CD4-positive, alpha-beta T cell treated with Interleukin-4 for 1 hour (primary cell): ENCODE measurements at places on chromosomes 12 and 14.

DNA sequence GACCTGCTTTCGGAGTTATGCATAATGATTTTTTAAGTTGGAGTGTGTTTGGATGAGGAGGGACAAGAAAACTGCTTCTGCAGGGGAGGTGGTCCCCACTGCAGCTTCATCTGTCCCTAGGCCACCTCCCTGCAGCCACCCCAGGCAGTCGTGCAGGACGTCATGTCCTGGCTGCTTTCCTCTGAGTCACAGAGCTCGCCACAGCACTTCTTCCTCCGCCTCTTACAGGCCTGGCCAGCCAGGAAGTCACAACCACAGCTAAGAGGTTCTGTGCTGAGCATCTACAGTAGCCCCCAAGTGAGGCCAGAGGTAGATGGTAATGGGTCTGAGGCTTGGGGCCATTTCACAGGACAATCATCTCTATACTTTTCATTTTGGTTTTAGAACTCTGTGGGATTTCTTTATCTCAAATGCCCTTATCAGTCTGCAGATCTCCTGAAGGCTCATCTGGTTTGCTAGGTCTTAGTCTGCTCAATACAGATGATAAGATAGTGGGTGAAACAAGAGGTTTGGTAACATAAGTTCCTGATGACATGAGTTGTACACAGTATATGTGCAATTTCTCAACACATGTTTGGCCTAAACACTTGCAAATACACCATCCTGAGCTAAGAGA is 106.4 kb downstream of the ARF6 start:
- peak; percentile 81 for DNase-seq

DNA sequence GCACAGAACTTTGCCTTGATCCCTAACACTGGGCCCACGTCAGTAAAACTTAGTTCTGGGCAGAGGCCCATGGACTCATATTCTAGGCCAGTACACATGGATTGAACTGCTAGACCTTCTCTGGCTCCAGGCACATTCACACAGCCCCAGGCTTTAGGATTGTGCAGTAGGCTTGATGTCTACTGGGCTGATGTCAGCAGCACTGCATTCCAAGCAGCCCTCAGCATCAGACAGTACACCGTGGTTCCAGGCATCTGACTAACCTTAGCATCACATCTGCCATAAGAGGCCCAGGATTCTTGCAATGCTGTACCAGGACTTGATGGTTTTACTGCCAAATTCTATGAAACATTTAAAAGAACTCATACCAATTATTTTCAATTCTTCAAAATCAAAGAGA is 301.9 kb downstream of the CCER1 start:
- DNase-seq, result no peak

DNA sequence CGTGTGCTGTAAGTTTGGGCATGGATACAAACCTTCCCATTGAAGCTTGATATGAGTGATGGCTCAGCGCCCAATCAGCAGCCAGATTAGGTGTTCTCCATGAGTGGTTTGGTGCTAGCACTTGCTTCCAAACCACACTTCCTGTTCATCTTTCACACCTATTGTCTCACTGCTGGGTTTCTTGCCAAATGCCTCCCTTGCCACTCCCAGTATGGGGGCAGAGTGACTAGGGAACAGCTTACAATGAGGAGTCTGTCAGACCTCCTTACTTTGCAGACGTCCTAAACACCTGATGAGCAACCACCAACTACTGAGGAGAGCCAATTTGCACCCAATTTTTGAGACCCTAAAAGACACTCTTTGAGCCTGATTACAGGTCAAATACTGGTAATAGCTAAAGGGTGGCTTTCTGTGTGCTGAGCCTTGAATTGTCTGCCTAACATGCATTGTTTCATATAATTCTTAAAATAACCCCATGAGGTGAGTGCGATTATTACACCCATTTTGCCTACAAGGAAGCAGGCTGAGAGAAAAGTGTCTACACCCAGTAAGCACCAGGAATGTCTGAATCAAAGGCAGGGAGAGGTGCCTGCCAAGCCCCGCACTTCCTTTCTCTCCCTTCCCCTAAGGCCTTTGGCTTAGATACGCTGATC is 48.4 kb upstream of the FOS start:
- DNase-seq, result peak; percentile 58

DNA sequence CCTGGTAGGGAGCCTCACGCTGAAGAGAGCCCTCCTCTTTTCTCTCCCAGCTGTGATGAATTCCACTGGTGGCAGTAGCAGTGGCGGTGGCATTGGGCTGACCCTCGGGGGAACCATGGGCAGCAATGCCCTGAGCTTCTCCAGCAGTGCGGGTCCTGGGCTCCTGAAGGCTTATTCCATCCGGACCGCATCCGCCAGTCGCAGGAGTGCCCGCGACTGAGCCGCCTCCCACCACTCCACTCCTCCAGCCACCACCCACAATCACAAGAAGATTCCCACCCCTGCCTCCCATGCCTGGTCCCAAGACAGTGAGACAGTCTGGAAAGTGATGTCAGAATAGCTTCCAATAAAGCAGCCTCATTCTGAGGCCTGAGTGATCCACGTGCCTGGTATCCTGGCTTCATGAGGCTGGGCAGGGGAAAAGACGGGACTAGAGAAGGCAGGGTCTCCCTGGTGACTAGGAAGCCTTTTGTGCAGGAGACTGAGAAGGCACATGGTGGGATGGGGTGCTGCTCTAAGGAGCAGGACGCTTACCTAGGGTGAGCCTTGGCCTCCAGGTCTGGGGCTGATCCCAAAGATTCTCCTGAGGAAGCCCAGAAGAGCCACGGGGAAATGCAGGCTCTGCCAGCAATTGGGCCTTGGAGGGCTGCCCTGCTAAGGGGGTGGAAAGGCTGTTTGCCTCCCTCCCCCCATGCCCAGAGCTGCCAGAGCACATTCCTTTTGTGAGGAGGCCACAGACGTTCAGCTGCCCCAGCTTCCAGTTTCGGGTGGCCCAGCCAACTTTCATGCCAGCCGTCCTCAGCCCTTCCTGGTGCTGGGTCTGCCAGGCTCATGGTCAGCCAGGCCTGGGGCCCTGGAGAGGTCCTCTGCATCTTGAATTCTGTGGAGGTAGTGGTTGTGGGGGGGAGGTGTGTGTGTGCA is 15.8 kb downstream of the KRT7 start:
- no peak for DNase-seq

- no peak for DNase-seq
Observed at GRCh38 chr12:75135026-75135425, 74.6 kb downstream of the KCNC2 start.

DNA sequence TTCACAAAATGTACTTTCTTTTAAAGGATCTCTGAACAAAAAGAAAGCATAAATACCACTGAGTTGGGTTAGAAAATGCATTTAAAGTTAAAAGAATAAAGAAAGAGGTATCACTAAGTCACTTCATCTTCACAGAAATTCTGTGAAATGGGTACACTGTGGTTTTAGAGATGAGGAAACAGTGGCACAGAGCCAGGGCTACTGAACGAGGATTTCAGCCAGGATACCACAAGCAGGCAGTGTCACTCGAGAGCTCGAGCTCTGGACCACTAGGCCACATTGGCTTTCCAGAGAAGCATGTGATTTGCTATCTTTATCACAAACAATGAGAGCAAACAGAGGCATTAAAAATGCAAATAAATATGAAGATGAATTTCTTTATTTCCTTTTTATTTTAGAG is 51.0 kb downstream of the WDHD1 start:
- no peak for DNase-seq

GRCh38 chr12:124753228-124753591 is 110.5 kb downstream of the SCARB1 start:
- no peak for DNase-seq

GRCh38 chr12:62787611-62788010 is 147.3 kb downstream of the PPM1H start:
- no peak for DNase-seq

GRCh38 chr14:28294834-28295440 is 471.6 kb upstream of the FOXG1 start:
- no peak for DNase-seq

DNA sequence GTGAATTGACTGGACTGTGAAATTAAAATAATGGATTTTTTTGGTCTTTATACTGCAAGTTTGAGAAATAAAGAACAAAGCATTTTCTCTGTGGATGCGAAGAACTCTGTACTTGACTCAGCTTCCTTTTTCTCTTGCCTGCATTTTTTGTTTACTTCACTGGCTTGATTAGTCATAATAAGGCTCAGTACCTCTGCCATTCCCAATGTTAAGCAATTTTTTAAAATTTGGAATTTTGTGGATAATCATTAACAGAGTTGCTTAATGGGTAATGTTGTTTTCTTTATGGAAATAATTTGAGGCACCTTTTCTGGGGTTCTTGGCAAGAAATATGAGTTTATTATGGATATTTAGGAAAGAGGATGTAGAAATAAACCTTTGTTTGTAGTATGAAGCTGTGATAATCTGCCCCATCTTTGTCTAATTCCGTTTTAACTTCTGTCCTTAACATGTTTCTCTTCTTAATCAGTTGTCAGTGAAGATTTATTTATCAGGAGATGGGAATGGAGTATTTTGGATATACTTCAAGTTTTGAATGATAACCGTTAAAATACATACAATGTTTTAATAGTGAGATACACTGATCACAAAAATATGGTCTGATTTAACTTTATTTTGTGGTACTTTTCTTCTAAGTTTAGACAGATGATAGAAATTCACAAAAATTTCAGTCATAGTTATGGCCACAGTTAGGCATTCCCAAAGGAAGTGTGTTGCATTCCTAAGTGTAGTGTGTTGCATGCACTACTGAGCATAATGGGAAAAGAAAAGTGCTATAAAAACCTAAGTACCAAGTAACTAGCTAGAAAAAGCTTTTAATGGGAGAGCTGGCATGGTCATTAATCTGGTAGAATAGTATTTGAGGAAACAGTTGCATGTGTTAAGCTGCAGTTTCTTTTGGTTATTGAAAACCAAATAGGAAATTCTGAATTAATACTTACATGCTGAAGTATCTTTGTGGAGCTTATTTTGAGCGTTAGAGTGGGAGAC is 27.7 kb downstream of the WNK1 start:
- no peak for DNase-seq

DNA sequence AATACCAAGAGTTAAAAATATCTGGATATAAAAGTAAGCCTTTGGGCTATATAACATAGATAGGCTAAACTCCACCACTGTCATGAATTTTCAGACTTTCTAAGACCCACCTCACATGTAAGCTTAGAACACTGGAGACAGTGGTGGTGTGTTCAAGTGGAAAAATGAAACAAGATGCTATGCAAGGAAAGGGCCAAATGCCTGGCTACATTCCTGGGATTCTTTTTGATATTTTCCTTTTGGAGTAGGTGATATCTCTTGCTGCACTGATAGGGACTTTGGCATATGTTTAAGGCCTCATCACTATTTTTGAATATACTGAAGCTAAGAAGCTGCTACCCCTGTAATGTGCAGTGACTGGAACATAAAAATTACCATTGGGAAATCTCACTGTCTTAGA is 341.3 kb downstream of the SLC16A7 start:
- DNase-seq, result no peak

GRCh38 chr14:72567226-72567625 is 326.7 kb downstream of the DPF3 start:
- no peak for DNase-seq

GRCh38 chr12:106601496-106601895 is 18.7 kb downstream of the RFX4 start:
- DNase-seq, result no peak

DNA sequence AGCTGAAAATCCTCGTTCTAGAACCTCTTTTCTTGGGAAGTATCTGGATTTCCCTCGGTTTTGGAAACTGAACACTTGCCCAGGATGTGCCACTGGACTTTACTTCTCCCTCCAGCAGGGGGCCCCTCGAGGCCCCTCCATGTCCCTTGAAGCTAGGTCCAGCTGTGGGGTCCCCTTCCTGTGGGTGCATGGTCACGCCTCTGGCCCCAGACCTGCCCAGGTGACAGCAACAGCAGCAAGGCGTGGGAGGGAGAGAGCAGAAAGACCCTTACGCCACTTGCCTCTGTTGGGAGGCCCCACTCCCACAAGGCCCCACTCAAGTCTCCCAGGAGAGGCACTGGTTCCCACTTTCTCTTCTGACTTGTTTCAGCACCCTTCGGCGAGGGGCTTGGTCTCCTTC is 3.1 kb downstream of the SLC25A29 start:
- DNase-seq, result no peak

- DNase-seq, result no peak
Observed at GRCh38 chr14:68941820-68942219, 37.3 kb downstream of the ACTN1 start.

DNA sequence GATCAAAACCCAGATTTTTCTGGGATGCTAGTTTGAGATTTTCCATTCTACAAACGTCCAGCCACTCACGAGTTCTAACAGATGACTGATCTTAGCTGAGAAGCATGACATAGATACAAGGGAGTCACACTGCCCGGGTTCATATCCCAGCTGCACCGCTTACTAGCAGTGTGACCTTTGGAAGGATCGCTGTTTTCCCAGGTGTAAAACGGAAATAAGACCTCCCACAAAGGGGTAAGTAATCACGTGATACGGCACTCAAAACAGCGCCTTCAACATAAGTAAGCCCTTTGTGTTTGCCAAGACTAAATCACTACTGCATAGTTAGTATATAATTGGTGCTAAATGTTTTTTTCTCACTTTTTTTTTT is 624 bp upstream of the PWP1 start:
- no peak for DNase-seq

- no peak for DNase-seq
Observed at GRCh38 chr14:94748667-94749347, 21.1 kb downstream of the GSC start.

DNA sequence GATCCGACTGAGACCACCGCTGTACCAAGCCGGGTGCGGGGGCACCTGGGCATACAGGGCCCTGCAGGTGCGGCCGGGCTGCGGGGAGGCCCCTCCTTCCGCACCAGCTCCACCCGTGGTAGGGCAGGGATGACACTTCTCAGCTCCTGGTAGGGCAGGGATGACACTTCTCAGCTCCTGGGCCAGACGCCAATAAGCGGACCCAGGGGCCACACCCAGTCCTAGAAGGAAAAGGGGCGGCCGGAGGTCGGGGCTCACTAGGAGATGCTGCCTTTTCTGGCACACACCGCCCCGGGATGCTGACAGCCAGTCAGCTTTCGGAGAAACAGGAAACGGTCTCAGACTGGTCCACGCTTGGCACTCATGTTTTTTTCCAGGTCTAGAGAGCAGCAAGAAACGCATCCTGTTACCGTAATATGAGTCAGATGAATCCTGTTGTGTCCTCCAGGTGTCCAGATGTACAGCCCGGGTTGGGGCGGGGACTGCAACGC is 34.8 kb downstream of the NFKBIA start:
- DNase-seq, result peak; percentile 29

GRCh38 chr14:103488071-103488470 is 34.6 kb downstream of the CKB start:
- no peak for DNase-seq

DNA sequence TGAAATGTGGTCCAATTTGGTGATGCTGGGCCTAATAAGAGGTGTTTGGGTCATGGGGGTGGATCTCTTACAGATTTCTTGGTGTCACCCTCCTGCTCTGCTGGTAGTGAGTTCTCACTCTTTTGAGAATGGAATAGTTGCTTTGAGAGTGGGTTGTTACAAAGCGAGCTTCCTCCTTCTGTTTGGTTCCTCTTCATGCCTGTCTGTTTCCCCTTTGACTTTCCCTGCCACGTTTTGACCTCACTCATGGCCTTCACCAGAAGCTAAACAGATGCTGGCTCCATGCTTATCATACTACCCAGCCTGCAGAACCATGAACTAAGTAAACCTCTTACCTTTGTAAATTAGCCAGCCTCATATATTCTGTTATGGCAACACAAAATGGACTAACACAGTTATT is 57.7 kb upstream of the LDHB start:
- DNase-seq, result no peak
